NCI-H2171 treated with DMSO at 0.1 percent for 48 hours (cell line): ENCODE measurements at places on chromosomes 13 and 19.

GRCh38 chr13:41763782-41764181 lies 197.1 kb downstream of the VWA8 start:
- peak; percentile 1 for DNase-seq

GRCh38 chr13:109331011-109331433 lies 455.4 kb downstream of the IRS2 start:
- no peak for DNase-seq

DNA sequence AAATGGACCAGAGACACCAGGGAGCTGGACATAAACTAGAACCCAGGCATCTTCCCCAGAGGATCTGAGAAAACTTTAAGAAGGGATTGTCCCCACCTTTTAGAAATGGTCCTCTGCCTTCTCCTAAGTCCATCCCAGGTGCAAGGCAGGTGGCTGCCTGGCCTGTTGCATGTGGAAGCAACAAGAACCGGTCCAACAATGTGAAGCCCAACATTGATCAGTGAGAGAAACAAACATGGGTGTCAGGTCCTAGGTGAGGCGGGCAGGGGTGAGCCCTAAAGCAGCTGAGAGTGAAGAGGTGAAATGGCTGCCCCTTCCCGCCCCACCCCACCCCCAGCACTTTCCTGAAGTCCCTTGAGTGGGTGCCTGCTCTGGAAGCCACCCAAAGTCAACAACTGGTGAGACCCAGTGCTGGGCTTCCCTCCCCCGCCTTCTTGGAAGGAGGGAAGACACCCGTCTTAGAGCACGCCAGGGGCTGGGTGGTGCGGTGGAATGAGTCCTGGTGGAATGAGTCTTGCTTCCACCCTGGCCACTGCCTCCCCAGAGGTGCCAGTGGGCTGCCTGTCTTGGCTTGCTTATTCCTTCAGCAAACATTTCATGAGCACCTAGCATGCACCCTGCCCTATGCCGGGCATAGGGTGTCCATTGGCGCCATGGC lies 1.7 kb downstream of the AP1M1 start:
- DNase-seq = no peak

DNA sequence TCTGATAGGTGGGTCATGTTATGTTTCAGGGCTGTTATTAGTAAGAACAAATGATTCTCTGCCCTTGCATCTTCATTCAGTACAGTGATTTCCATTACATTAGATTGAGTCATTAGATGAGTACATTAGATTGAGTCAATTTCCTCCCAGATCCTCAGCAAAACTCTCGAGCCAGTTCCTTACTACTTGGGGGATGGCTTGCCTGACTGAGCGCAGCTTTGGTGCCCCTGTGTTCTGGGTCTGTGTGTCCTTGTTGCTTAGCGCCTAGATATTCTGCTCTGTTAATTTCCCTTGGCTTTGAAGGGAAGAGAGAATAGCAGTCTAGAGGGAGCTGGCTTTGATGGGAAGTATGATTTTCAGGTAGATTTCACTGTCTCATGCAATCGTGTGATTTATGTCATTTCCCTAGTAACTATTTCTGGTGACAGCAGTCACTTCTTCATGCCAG lies 19.1 kb upstream of the SCEL start:
- no peak for DNase-seq

- DNase-seq = no peak
Observed at GRCh38 chr19:30061223-30062064, 119.4 kb downstream of the URI1 start.

- peak; percentile 40 for DNase-seq
Observed at GRCh38 chr13:110593430-110594130, 21.8 kb upstream of the NAXD start.

DNA sequence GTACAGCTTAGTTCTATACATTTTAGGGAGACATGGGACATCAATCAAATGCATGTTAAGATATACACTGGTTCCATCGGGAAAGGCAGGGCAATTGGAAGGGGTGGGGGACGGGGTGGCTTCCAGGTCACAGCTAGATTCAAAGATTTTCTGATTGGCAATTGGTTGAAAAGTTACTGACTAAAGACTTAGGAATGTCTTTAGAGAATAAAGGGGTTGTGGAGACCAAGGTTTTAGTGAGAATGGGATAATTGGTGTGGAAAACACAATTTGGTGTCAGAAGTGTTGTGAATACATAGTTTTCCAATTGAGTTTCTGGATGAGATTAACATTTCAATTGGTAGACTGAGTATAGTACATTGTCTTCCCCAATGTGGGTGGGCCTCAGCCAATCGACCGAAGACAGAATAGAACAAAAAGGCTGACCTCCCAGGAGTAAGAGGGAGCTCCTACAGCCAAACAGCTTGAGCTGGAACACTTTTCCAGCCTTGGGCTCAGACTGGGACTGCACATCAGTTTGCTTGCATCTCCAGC lies 988 bp upstream of the CCDC169 start:
- no peak for DNase-seq

GRCh38 chr13:94712812-94713560 lies 641 bp upstream of the SOX21 start:
- no peak for DNase-seq

DNA sequence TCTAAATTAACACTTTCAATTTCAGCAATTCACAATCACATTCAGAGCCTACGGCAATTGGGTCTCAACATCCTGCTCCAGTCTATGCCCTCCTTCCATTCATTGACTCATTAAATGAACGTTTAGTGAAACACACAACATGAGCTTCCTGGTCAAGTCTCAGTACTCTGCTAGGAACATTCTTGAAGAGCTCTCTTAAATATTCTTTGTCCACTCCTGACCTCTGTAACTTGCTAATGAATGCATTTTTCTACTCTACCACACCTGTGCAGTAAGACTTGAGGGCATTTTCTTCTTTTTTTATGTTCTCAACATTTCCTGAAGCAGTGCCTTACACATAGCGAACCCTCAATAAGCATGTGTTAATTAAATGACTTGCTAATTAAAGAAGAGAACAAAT lies 168.6 kb downstream of the OXGR1 start:
- DNase-seq = no peak

- DNase-seq = no peak
Observed at GRCh38 chr19:37725181-37725580, 5.6 kb upstream of the ZNF607 start.

- no peak for DNase-seq
Observed at GRCh38 chr19:49222528-49222927, 64.9 kb downstream of the TRPM4 start.

- no peak for DNase-seq
Observed at GRCh38 chr13:98945863-98946605, 31.8 kb downstream of the DOCK9 start.

GRCh38 chr13:32731074-32731473 lies 144.8 kb downstream of the PDS5B start:
- DNase-seq = no peak

DNA sequence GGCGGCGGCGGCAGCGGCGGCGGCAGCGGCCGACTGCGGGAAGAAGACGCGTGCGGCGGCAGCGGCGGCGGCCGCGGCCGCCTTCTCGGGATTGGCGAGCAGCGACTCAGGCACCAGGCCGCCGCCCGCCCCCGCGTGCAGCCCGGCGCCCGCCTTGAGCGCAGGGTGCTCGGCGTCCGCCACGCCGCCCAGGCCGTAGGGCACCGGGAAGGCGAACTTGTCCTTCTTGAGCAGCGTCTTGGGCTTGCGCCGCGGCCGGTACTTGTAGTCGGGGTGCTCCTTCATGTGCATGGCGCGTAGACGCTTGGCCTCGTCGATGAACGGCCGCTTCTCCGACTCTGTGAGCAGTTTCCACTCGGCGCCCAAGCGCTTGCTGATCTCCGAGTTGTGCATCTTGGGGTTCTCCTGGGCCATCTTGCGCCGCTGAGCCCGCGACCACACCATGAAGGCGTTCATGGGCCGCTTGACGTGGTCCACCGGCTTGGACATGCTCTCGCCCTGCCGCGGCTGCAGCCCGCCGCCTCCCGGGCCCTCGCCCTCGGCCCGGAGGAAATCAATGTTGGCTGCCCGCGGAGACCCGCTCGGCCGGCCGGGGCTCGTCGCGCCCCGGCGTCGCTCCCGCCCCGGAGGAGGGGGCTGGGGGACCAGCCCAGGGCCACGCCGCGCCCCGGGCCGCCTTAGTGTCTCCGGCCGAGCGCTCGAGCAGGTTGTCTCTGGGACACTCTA lies 621 bp downstream of the SOX21 start:
- peak; percentile 41 for DNase-seq
